ENCODE measurements at places on chromosomes 7 and 10. TPM values are rescaled to one million over a fixed set of nuclear protein-coding genes. Genes with fewer than 3 reads are reported as not detected.

The HOXA4 gene
- polyA plus RNA-seq, result 4.4 TPM

The RAMP3 gene
- polyA plus RNA-seq, result 11.9 TPM

The TDRD1 gene
- polyA plus RNA-seq, result 0.05 TPM

The CTAGE8 gene
- 0.68 TPM for polyA plus RNA-seq

The CPXM2 gene
- polyA plus RNA-seq, result 7.9 TPM

The FXYD4 gene
- 6.0 TPM for polyA plus RNA-seq

The HTR7 gene
- polyA plus RNA-seq, result 0.31 TPM

The PNLIPRP1 gene
- 9.2 TPM for polyA plus RNA-seq

The CALHM1 gene
- not detected for polyA plus RNA-seq

The PPP2R2D gene
- polyA plus RNA-seq, result 18.9 TPM

The XRCC2 gene
- 0.68 TPM for polyA plus RNA-seq

The NUDT5 gene
- 45.3 TPM for polyA plus RNA-seq

The CRPPA gene
- 0.28 TPM for polyA plus RNA-seq

The AASS gene
- 1.8 TPM for polyA plus RNA-seq

The NODAL gene
- polyA plus RNA-seq, result not detected

The UCN3 gene
- polyA plus RNA-seq, result 0.25 TPM

The PNLIP gene
- 1.0 TPM for polyA plus RNA-seq

The ABCC2 gene
- polyA plus RNA-seq, result 1.2 TPM

The OGDHL gene
- polyA plus RNA-seq, result 0.46 TPM

The CELF2 gene
- polyA plus RNA-seq, result 7.5 TPM

The CDC14C gene
- polyA plus RNA-seq, result not detected

The ASB10 gene
- not detected for polyA plus RNA-seq

The PAPOLB gene
- not detected for polyA plus RNA-seq

The GOLGA7B gene
- polyA plus RNA-seq, result 0.31 TPM

The FAM221A gene
- 10.9 TPM for polyA plus RNA-seq

The GIMAP1 gene
- polyA plus RNA-seq, result 2.4 TPM

The SPDYE1 gene
- not detected for polyA plus RNA-seq

The OLAH gene
- 1.6 TPM for polyA plus RNA-seq

The PPP1R9A gene
- polyA plus RNA-seq, result 1.4 TPM

The GPER1 gene
- polyA plus RNA-seq, result 21.9 TPM

The CASD1 gene
- 8.6 TPM for polyA plus RNA-seq

The SPDYE5 gene
- not detected for polyA plus RNA-seq

The TFEC gene
- polyA plus RNA-seq, result 1.4 TPM

The SVOPL gene
- not detected for polyA plus RNA-seq

The CPA4 gene
- polyA plus RNA-seq, result 0.12 TPM

The KIN gene
- 12.5 TPM for polyA plus RNA-seq

The POM121L12 gene
- polyA plus RNA-seq, result not detected

The ACSM6 gene
- polyA plus RNA-seq, result 7.5 TPM

The A1CF gene
- polyA plus RNA-seq, result 0.31 TPM

The IKZF5 gene
- polyA plus RNA-seq, result 5.4 TPM

The EXOC4 gene
- 14.1 TPM for polyA plus RNA-seq

The HYAL4 gene
- 0.78 TPM for polyA plus RNA-seq

The TMEM26 gene
- 0.12 TPM for polyA plus RNA-seq

The ZNF316 gene
- 10.8 TPM for polyA plus RNA-seq

The STEAP4 gene
- 2.3 TPM for polyA plus RNA-seq

The CYP2C19 gene
- polyA plus RNA-seq, result 0.33 TPM

The LRRC4 gene
- 3.5 TPM for polyA plus RNA-seq

The IFIT1B gene
- not detected for polyA plus RNA-seq

The FKBP6 gene
- not detected for polyA plus RNA-seq

The DNAJB9 gene
- polyA plus RNA-seq, result 12.7 TPM

The RTKN2 gene
- 3.0 TPM for polyA plus RNA-seq
